ENCODE measurements at places on chromosomes 4 and X. TPM values are rescaled to one million over a fixed set of nuclear protein-coding genes. Genes with fewer than 3 reads are reported as not detected.

- no peak for DNase-seq
Measured at GRCh38 chr4:108346818-108347210, 178.1 kb upstream of the LEF1 start.

DNA sequence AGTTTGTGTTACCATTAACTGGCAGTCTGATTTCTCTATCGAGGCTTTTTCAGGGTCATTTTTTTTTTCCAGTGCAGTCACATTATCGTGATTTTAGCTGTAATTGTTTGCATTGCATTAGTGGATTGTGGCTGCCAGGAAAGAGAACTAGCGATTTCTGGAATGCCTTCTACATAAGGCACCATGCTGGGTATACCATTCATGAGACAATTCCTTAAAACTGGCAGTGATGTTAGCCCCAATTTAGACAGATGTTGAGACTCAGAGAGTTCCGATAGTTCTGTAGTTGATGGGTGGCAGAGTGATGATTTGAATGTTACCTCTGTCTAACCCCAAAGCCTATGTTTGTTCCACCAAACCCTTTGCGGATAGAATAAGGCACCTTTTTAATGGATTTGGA lies 175.4 kb upstream of the TENM3 start:
- no peak for DNase-seq

GRCh38 chrX:46791927-46792809 lies 33.2 kb upstream of the SLC9A7 start:
- DNase-seq: no peak

HHIP gene
- 14.5 TPM for total RNA-seq
